ENCODE measurements at places on chromosomes 4 and X.

GRCh38 chr4:151408380-151408629 lies 671 bp upstream of the FHIP1A start:
- peak overlapping the region; percentile 75 for H3K4me3 ChIP-seq
- H3K4me1 ChIP-seq, result peaks cover 28% of the 10 kb centered on the region
- no peak for ATAC-seq
- H3K36me3 ChIP-seq, result no peaks in the 10 kb centered on the region

GRCh38 chr4:186368281-186368680 lies 102.3 kb downstream of the F11 start:
- H3K27ac ChIP-seq, result no peak overlapping the region
- ATAC-seq, result no peak
- no peaks in the 10 kb centered on the region for H3K4me1 ChIP-seq
- no peaks in the 10 kb centered on the region for H3K36me3 ChIP-seq
- no peaks in the 10 kb centered on the region for H3K27me3 ChIP-seq
- no peak overlapping the region for H3K4me3 ChIP-seq

GRCh38 chr4:163606896-163607691 lies 112.6 kb downstream of the TMA16 start:
- peak; percentile 40 for ATAC-seq
- no peaks in the 10 kb centered on the region for H3K36me3 ChIP-seq
- peaks cover 81% of the 10 kb centered on the region for H3K4me1 ChIP-seq

DNA sequence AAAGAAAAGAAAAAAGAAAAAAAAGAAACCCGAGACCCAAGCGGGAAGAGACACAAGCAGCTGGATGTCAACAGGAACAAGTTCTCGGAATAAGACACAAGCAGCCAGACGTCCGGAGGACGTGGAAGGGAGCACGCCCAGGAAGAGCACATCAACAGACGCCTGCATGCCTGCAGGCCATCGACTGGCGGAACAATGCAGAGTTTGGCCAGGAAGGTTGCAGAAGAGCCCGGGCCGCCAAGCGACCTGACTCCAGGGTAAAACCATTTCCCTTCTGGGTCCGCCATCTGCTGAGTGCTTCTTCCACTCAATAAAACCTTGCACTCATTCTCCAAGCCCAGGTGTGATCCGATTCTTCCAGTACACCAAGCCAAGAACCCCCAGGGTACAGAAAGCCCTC lies 95.6 kb upstream of the PRR32 start:
- H3K4me1 ChIP-seq, result no peaks in the 10 kb centered on the region
- H3K4me3 ChIP-seq, result no peak overlapping the region
- no peaks in the 10 kb centered on the region for H3K27me3 ChIP-seq
- H3K27ac ChIP-seq, result no peak overlapping the region

- H3K27ac ChIP-seq, result peak overlapping the region; percentile 91
- peak overlapping the region; percentile 86 for H3K4me3 ChIP-seq
- H3K36me3 ChIP-seq, result peaks cover 6% of the 10 kb centered on the region
- peak; percentile 17 for ATAC-seq
- H3K27me3 ChIP-seq, result no peaks in the 10 kb centered on the region
- H3K4me1 ChIP-seq, result peaks cover 16% of the 10 kb centered on the region
These were observed 584 bp downstream of the SUV39H1 start for GRCh38 chrX:48696909-48697727.

- no peaks in the 10 kb centered on the region for H3K27me3 ChIP-seq
- peaks cover 43% of the 10 kb centered on the region for H3K36me3 ChIP-seq
- H3K4me3 ChIP-seq, result no peak overlapping the region
- ATAC-seq, result no peak
These were observed 147.7 kb downstream of the SH3KBP1 start for GRCh38 chrX:19739683-19740082.

- H3K27me3 ChIP-seq, result no peaks in the 10 kb centered on the region
- H3K27ac ChIP-seq, result no peak overlapping the region
- H3K4me3 ChIP-seq, result no peak overlapping the region
These were observed 126.9 kb downstream of the ELOVL6 start for GRCh38 chr4:110071466-110071865.

- H3K4me3 ChIP-seq, result no peak overlapping the region
- H3K27ac ChIP-seq, result no peak overlapping the region
- H3K4me1 ChIP-seq, result no peaks in the 10 kb centered on the region
- no peaks in the 10 kb centered on the region for H3K36me3 ChIP-seq
These were observed 218.9 kb downstream of the MID1IP1 start for GRCh38 chrX:39020051-39020669.
